ENCODE measurements at places on chromosomes 6 and 20. TPM values are rescaled to one million over a fixed set of nuclear protein-coding genes. Genes with fewer than 3 reads are reported as not detected.

The GPX5 gene
- total RNA-seq, result not detected

GRCh38 chr20:187733-188132, 1.8 kb downstream of the DEFB128 start:
- no peaks in the 10 kb centered on the region for H3K4me1 ChIP-seq
- H3K27ac ChIP-seq, result no peak overlapping the region
- DNase-seq, result no peak
- no peaks in the 10 kb centered on the region for H3K36me3 ChIP-seq
- no peak overlapping the region for H3K4me3 ChIP-seq

GRCh38 chr20:43586641-43587040, 4.1 kb upstream of the IFT52 start:
- peaks cover 12% of the 10 kb centered on the region for H3K4me1 ChIP-seq
- no peaks in the 10 kb centered on the region for H3K27me3 ChIP-seq
- no peak overlapping the region for H3K27ac ChIP-seq
- DNase-seq, result no peak
- no peak overlapping the region for H3K4me3 ChIP-seq
- no peaks in the 10 kb centered on the region for H3K36me3 ChIP-seq

DNA sequence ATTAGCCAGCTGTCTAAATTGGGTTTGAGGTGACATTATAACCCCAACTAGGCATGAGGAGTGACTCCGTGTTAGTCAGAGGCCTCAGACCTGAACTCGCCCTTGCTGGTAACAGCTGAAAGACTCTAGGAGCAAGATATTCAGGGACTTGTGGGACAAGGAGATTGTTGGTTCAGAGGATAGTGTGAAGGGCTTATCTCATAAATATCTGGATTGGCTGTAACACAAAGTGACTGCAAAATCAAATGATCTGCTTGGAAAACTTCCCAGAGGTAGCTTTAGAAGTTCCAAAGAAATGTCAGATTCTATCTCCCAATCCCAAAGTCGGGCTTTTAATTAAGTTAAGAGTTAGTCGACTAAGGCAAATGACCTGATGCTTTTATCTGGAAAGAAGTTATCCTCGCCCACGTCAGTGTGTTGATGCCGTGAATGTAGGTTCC, 72.4 kb downstream of the TULP4 start:
- no peaks in the 10 kb centered on the region for H3K27me3 ChIP-seq
- no peaks in the 10 kb centered on the region for H3K36me3 ChIP-seq
- DNase-seq, result no peak

DNA sequence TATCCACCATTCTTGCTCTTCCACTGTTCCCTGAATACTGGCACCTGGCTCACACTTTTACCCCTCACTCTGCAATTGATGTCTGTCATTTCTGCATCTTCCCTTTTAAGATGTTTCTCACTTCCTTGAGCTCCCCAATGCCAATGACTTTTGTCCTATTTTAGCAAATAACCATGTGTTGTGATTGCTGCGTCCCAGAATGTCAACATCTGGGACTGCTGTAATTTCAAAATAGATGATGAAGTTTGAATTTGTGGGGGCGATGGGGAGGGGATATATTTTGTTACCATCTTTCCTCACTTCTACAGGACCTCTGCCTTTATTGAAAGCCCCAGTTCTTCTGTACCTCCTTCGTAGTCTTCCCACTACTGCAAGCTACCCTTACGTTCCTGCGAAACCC, 40.0 kb upstream of the ADGRF5 start:
- no peaks in the 10 kb centered on the region for H3K4me1 ChIP-seq
- no peak overlapping the region for H3K4me3 ChIP-seq
- H3K36me3 ChIP-seq, result no peaks in the 10 kb centered on the region
- H3K27ac ChIP-seq, result no peak overlapping the region
- peaks cover 5% of the 10 kb centered on the region for H3K27me3 ChIP-seq
- no peak for DNase-seq

DNA sequence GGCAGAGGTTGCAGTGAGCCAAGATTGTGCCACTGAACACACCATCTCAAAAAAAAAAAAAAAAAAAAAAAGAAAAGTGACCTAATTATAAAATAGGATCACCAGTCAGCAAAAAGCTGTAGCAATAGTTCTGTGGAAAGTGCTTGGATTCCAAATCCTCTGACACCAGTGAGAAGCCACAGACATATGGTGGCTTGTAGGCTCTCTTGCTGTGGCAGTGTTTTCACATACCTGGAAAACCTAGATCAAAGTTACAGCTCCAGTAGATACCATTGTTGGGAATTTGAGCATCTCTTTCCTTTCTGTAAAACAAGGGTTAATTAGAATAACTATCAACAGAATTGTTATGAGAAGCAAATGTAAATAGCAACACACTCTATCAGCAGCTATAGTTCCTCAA, 4.1 kb downstream of the CCDC170 start:
- no peak for DNase-seq
- peaks cover 14% of the 10 kb centered on the region for H3K4me1 ChIP-seq
- H3K27ac ChIP-seq, result no peak overlapping the region
- H3K4me3 ChIP-seq, result no peak overlapping the region
